ENCODE measurements at places on chromosomes 1 and 21. TPM values are rescaled to one million over a fixed set of nuclear protein-coding genes. Genes with fewer than 3 reads are reported as not detected.

PALMD gene
- total RNA-seq: 5.4 TPM

NECTIN4 gene
- 0.23 TPM for total RNA-seq

CCT8 gene
- total RNA-seq: 330 TPM

CYP4X1 gene
- total RNA-seq: not detected

TSPEAR gene
- total RNA-seq: not detected

ARL8A gene
- 32.6 TPM for total RNA-seq

FMOD gene
- total RNA-seq: 0.42 TPM

CLEC20A gene
- total RNA-seq: not detected

TEKT2 gene
- total RNA-seq: 0.08 TPM

TMEM200B gene
- 6.6 TPM for total RNA-seq

PAFAH2 gene
- total RNA-seq: 7.8 TPM
